ENCODE measurements at places on chromosomes 1 and 21.

GRCh38 chr1:58158506-58159433 lies 387.8 kb downstream of the OMA1 start:
- DNase-seq: no peak

GRCh38 chr1:160127865-160128523 lies 12.4 kb downstream of the ATP1A2 start:
- DNase-seq: no peak

GRCh38 chr1:180974236-180974635 lies 48.4 kb downstream of the STX6 start:
- DNase-seq: no peak

GRCh38 chr21:25878344-25878743 lies 143.6 kb downstream of the GABPA start:
- no peak for DNase-seq

DNA sequence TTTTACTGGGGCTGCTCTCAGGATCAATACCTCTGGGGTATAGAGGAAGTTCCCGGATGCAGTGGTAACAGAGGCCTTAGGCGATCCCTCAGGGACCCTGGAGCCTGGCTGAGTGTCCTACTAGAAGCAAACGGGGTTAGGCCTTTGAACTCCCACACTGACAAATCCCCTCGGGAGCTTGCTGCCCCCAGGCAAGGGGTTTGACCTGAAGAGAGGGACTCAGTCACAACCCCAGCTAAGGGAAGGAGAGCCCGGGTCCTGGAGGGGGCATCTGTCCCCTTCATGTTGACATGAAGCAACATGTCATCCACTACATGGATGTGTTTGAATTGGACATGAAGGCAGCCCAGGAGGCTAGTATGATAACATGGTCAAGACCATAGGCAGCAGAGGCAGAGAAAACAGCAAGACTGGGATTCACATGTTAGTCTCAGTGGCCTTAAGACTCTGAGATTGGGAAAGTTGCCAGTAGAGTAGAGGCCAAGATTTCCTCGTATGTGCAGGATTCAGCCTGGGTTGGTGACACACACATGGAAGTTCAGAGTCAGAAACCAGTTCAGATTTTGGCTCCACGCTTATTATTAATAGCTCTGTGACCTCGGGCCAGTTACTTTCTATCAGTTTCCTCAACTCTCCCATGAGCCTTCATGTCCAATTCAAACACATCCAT lies 101.5 kb downstream of the KCNN3 start:
- DNase-seq: no peak

DNA sequence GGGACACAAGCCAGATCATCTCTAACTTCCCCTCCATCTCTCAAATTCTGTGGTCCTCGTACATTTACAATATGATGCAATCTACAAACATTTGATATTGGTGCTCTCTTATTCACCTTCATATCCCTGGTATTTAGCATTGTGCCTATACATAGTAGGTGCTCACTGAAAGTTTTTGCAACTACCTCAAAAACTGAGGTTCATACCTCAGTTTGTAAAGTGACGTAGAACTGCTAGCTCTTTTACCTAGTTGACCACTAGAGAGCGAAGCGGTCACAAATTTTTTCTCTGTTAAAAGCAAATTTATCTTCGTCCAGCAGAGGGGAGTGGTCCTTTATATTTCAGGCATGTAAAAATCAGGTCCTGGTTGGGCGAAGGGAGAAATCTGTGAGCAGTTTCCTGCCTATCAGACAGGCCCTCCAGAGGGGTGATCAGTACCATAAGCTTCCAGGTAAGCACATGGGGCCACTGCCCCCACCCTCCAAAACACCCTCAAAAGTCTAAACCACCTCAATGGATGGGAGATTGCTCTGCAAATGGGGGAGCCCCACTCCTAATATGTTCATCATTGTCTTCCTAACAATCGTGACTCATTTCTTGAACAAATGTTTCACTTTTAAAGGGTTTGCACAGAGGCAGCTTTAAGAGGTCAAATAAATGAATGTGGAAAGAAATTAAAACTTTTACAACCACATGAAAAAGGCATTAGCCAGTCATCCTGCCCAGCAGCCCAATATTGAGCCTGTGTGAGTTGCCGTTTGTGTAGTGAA lies 10.6 kb upstream of the HLCS start:
- no peak for DNase-seq

DNA sequence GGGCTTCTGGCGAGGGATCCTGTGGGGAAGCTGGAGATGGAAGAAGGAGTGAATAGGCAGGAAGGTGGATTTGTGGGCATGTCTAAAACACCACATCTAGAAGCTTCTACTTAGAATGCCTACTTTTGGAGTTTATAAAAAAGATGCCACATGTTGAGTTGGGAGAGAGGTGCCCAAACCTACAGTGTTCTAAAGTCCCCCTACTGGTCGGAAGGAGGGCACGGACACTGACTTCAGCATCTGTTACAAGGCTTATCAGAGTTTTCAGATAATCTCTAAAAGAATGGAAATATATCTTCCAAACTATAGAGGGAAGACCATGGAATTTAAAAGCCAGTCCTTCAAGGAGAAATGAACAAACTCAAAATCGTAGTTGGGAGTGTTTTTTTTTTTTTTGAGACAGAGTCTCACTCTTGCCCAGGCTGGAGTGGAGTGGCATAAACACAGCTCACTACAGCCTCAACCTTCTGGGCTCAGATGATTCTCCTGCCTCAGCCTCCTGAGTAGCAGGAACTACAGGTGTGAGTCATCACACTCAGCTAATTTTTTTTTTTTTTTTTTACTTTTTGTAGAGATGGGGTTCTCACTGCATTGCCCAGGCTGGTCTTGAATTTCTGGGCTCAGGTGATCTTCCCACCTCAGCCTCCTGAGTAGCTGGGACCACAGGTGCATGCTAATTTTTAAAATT lies 14.8 kb downstream of the IBA57 start:
- no peak for DNase-seq

Data from activated CD8-positive, alpha-beta memory T cell treated with anti-CD3 and anti-CD28 coated beads for 48 hours (primary cell).